ENCODE measurements at places on chromosomes 12 and 14.

DNA sequence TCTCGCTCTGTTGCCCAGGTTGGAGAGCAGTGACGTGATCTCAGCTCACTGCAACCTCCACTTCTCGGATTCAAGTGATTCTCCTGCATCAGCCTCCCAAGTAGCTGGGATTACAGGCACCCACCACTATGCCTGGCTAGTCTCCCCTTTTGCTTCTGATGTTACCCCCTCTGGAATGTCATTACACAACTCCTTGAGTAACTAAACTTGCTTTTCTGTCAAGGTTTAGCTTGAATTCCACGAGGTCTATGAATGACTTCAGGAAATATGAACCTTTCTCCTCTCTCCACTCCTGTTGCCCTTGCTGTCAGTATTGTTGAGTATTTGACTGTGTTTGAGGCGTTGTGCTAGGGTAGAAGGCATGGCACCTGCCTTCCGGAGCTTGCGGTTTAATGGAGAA is 16.8 kb upstream of the RTRAF start:
- no peak for DNase-seq
- no peaks in the 10 kb centered on the region for H3K4me1 ChIP-seq
- H3K27ac ChIP-seq: no peak overlapping the region
- H3K4me3 ChIP-seq: no peak overlapping the region
- H3K27me3 ChIP-seq: no peaks in the 10 kb centered on the region

GRCh38 chr14:35287431-35288013 is 4.7 kb upstream of the PSMA6 start:
- H3K27me3 ChIP-seq: no peaks in the 10 kb centered on the region
- no peak for DNase-seq
- H3K4me3 ChIP-seq: no peak overlapping the region
- H3K27ac ChIP-seq: no peak overlapping the region
- H3K36me3 ChIP-seq: no peaks in the 10 kb centered on the region
- peaks cover 7% of the 10 kb centered on the region for H3K4me1 ChIP-seq

GRCh38 chr12:14652483-14652882 is 43.9 kb downstream of the GUCY2C start:
- H3K4me1 ChIP-seq: no peaks in the 10 kb centered on the region
- no peak overlapping the region for H3K4me3 ChIP-seq
- H3K27ac ChIP-seq: no peak overlapping the region
- H3K36me3 ChIP-seq: no peaks in the 10 kb centered on the region

GRCh38 chr14:90093942-90094595 is 32.3 kb downstream of the KCNK13 start:
- H3K36me3 ChIP-seq: no peaks in the 10 kb centered on the region
- peaks cover 4% of the 10 kb centered on the region for H3K4me1 ChIP-seq
- no peak overlapping the region for H3K27ac ChIP-seq
- no peak for DNase-seq

DNA sequence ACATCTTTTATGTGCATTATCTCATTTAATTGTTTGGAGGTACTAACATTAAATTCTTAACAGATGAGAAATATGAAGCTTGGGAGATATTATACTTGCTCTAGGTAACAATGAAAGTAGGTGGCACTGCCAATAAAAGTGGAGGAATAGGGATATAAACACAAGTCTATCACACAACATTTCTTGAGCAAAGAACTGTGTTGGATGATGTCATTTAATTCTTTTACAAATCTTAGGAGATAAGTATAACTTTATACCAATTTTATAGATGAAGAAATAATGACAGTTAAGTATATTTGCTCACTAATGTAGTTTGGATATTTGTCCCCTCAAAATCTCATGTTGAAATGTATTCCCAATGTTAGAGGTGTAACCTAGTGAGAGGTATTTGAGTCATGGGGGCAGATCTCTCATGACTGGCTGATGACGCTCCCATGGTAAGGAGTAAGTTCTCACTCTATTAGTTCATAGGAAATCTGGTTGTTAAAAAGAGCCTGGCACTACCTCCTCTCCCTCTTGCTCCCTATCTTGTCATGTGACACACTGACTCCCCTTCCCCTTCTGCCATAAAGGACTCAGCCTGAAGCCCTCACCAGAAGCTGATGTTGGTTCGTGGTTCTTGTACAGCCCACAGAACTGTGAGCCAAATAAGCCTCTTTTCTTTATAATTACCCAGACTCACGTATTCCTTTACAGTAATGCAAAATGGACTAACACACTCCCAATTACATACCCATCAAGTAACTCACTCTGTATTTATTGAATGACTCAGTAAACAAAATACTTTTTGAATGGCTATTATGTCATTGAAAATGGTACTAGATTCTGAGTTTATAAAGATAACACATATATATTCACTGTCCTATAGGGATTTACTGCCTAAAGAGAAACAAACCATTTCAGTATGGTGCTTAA is 146.8 kb upstream of the KITLG start:
- DNase-seq: no peak
- H3K27me3 ChIP-seq: no peaks in the 10 kb centered on the region
- no peak overlapping the region for H3K4me3 ChIP-seq
- H3K27ac ChIP-seq: no peak overlapping the region
- no peaks in the 10 kb centered on the region for H3K36me3 ChIP-seq
- no peaks in the 10 kb centered on the region for H3K4me1 ChIP-seq

GRCh38 chr12:132395908-132396305 is 66.5 kb upstream of the GALNT9 start:
- H3K4me1 ChIP-seq: no peaks in the 10 kb centered on the region
- H3K27ac ChIP-seq: no peak overlapping the region
- no peaks in the 10 kb centered on the region for H3K36me3 ChIP-seq
- peaks cover 5% of the 10 kb centered on the region for H3K27me3 ChIP-seq

GRCh38 chr14:32399920-32400319 is 70.8 kb downstream of the AKAP6 start:
- H3K27ac ChIP-seq: no peak overlapping the region
- no peaks in the 10 kb centered on the region for H3K36me3 ChIP-seq
- no peak for DNase-seq
- peaks cover 10% of the 10 kb centered on the region for H3K4me1 ChIP-seq

GRCh38 chr12:543114-543451 is 83.3 kb downstream of the B4GALNT3 start:
- H3K4me3 ChIP-seq: no peak overlapping the region
- H3K4me1 ChIP-seq: peaks cover 36% of the 10 kb centered on the region

- peak overlapping the region; percentile 82 for H3K27ac ChIP-seq
- H3K4me3 ChIP-seq: no peak overlapping the region
- H3K4me1 ChIP-seq: peaks cover 35% of the 10 kb centered on the region
- no peaks in the 10 kb centered on the region for H3K27me3 ChIP-seq
- no peaks in the 10 kb centered on the region for H3K36me3 ChIP-seq
Measured at GRCh38 chr12:6541371-6542165, 7.3 kb downstream of the GAPDH start.

- no peak for DNase-seq
- H3K36me3 ChIP-seq: no peaks in the 10 kb centered on the region
- H3K27ac ChIP-seq: no peak overlapping the region
- H3K27me3 ChIP-seq: no peaks in the 10 kb centered on the region
- no peak overlapping the region for H3K4me3 ChIP-seq
Measured at GRCh38 chr12:12557733-12558132, 4.9 kb downstream of the DUSP16 start.

GRCh38 chr12:47741340-47741703 is 16.0 kb upstream of the ENDOU start:
- peaks cover 41% of the 10 kb centered on the region for H3K4me1 ChIP-seq
- H3K36me3 ChIP-seq: no peaks in the 10 kb centered on the region
- no peak for DNase-seq
- H3K4me3 ChIP-seq: no peak overlapping the region

- H3K27me3 ChIP-seq: no peaks in the 10 kb centered on the region
- DNase-seq: no peak
- H3K4me1 ChIP-seq: no peaks in the 10 kb centered on the region
- no peak overlapping the region for H3K4me3 ChIP-seq
Measured at GRCh38 chr12:92457458-92458180, 245.2 kb upstream of the PLEKHG7 start.

DNA sequence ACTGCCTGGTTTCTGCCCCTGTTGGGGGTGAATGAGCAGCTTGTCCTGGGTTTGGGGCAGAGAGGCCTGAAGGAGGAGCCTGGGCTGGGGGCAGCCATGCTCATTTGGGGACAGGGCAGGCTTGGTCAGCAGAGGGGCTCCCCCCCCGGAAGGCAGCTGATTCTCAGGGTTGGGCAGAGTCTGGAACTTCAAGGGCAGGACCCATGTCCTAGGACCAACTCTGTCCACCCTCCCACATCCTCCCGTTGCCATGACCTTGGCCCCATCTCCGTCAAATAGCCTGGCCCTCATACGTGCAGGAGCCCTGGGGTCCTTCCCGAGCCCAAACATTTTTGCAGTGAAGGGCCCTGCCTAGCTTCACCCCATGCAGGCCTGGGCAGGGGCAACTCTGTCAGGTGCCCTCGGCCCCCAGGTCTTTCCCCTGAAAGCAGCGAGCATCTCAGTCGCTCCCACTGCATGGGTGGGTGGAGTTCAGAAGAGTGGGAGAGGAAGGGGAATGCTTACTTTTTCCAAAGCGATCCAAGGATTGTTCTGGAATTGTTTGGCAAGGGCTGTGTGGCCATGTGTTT is 32.6 kb downstream of the TNFAIP2 start:
- no peak overlapping the region for H3K4me3 ChIP-seq
- no peaks in the 10 kb centered on the region for H3K36me3 ChIP-seq
- peaks cover 23% of the 10 kb centered on the region for H3K4me1 ChIP-seq
- peak overlapping the region; percentile 20 for H3K27ac ChIP-seq

DNA sequence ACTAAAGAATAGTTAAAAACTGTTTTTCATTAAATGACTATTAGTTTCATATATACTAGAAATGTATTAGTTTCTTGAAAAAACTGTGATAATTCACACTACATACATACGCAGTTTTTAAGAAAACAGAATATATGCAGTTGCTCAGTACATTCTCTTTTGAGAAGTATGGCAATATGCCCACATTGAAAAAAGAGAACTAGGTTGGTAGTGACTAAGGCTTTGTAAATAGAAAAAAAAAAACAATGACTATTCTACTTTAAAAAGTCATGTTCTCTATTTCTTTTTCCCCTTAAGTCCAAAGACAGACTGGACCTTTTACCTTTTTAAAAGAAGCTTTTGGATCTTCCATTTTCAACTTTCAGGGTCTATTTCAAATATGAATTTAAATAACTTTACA is 25.0 kb downstream of the SNX6 start:
- no peak for DNase-seq
- peaks cover 85% of the 10 kb centered on the region for H3K36me3 ChIP-seq
- no peak overlapping the region for H3K27ac ChIP-seq
- no peaks in the 10 kb centered on the region for H3K27me3 ChIP-seq
- H3K4me3 ChIP-seq: no peak overlapping the region
- H3K4me1 ChIP-seq: no peaks in the 10 kb centered on the region

DNA sequence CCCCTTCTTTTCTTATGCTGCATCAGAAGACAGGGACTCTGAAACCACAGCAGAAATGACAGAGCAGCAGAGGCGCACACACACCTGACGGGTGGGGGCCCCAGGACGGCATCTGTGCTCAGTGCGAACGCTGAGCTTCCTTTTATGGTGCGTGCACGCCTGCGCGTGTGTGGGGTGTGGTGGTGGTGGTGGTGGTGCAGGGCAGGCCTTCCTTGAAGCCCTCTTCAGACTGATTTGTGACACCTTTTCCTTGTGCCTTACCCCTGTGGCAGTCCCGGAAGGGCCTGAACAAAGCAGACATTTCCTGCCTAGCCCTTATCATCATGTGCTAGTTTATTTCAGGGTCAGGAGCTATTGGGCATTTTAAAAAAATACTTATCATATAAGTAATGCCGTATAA is 75.7 kb downstream of the TSPAN9 start:
- H3K27me3 ChIP-seq: no peaks in the 10 kb centered on the region
- no peak overlapping the region for H3K4me3 ChIP-seq
- H3K27ac ChIP-seq: no peak overlapping the region
- DNase-seq: no peak
- H3K36me3 ChIP-seq: no peaks in the 10 kb centered on the region
- peaks cover 61% of the 10 kb centered on the region for H3K4me1 ChIP-seq

DNA sequence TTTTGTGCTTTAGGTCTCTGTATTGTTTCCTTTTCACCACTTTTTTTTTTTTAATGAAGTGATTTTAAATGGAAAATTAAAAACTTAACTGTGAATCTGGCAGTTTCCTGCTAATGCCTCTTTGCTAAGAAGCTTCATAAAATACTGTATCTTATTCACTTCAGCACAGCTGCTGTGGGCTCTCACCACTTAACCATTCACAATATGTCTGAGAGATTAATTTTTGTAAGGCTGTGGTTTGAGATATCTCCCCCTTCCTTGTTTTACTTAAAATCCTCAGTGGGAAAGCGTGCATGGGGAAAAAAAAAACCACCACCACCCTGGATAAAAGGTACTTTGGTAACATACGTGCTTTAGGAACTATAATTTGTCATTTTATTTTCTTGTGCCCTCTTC is 115.9 kb downstream of the ETV6 start:
- no peaks in the 10 kb centered on the region for H3K27me3 ChIP-seq
- H3K27ac ChIP-seq: peak overlapping the region; percentile 38
- H3K36me3 ChIP-seq: no peaks in the 10 kb centered on the region
- peaks cover 47% of the 10 kb centered on the region for H3K4me1 ChIP-seq
- DNase-seq: no peak

DNA sequence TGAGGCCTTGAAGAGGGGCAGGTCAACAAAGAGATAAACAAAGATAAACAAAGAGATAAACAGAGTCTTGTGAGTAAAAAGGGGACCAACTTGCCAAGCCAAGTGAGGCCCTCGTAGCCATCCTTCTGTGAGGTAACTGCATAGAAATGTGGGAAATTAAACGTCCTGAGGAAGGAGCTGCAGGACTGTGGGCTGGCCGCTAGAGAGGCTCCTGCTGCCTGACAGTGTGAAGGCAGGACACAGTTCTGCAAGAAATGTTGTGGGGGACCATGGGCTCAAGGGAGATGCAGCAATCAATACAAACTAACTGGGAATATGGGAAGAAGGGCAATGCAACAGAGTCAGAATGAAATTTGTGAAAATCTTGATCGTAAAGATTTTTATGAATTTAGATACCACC is 91.9 kb downstream of the SLC8A3 start:
- H3K27me3 ChIP-seq: no peaks in the 10 kb centered on the region
- DNase-seq: no peak
- no peaks in the 10 kb centered on the region for H3K4me1 ChIP-seq
- no peak overlapping the region for H3K4me3 ChIP-seq
- H3K36me3 ChIP-seq: no peaks in the 10 kb centered on the region

- H3K4me3 ChIP-seq: no peak overlapping the region
- no peak overlapping the region for H3K27ac ChIP-seq
- DNase-seq: no peak
- no peaks in the 10 kb centered on the region for H3K27me3 ChIP-seq
- no peaks in the 10 kb centered on the region for H3K36me3 ChIP-seq
Measured at GRCh38 chr12:107491856-107492255, 193.7 kb upstream of the PWP1 start.

DNA sequence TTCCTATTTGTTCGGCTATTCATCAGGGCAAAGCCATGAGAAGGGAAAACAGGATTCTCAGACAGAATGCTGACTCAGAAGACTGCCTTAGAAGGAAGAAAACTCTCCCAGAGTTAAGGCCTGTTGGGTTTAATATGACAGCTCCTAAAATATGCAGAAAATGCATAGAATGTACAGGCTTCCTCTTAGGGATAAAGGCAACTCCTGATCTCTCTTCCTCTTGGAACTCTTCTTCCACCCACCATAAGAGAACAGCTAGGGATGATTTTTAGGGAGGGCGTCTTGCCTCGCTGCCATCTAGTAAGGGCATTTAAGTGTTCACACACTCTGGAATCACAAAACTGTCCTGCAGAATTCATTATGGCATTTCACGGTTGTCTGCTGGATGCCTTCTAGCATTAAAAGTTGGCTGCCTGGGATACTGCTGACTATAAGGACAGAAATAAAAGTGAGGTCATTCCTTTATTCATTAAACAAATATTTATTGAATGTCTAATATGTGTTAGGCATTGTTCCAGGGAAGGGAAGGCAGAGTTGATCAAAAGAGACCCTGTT is 73.7 kb downstream of the DCAF5 start:
- H3K27ac ChIP-seq: peak overlapping the region; percentile 50
- no peaks in the 10 kb centered on the region for H3K27me3 ChIP-seq
- H3K36me3 ChIP-seq: no peaks in the 10 kb centered on the region

All from vagina (tissue), 2 donors.